ENCODE measurements at places on chromosomes 4 and X.
A peak's percentile ranks its signal among the peaks of the same experiment; 100 is the strongest.

GRCh38 chrX:63275127-63275526 is 76.0 kb downstream of the SPIN4 start:
- peak; percentile 19 for DNase-seq

- DNase-seq: no peak
Observed at GRCh38 chrX:9842541-9842940, 56.3 kb downstream of the SHROOM2 start.

DNA sequence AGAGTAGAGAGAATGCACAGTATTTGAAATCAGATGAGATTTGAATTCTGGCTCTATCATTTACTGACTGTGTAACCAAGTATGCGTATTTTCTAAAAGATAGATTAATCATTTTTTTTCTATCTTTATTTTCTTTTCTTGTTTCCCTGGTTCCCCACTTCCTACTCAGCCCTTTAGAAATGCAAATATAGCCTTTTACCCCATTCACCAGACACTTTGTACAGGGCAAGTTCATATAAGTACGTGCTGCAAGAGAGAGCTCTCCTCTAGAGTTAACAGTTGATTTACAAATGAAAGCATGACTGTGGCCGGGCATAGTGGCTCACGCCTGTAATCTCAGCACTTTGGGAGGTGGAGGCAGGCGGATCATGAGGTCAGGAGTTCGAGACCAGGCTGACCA is 17.8 kb upstream of the TDO2 start:
- DNase-seq: no peak

DNA sequence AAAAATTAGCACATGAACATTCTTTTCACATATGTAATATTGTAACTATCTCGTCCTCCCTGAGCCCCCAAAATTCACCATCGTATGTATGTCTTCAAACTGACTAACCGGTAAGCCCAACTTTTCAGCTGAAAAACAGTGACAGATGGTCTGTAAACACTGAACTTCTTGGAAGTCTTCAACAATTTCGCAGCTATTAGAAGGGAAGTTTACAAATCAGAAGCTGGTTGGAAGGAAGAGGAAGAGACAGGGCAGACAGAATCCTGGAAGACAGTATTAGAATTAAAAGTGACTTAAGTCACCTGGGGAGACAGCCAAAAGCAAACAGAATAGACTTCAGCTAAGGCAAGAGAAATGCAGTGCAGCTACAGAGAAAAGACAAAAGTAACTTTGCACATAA is 858.4 kb downstream of the ADGRL3 start:
- no peak for DNase-seq

DNA sequence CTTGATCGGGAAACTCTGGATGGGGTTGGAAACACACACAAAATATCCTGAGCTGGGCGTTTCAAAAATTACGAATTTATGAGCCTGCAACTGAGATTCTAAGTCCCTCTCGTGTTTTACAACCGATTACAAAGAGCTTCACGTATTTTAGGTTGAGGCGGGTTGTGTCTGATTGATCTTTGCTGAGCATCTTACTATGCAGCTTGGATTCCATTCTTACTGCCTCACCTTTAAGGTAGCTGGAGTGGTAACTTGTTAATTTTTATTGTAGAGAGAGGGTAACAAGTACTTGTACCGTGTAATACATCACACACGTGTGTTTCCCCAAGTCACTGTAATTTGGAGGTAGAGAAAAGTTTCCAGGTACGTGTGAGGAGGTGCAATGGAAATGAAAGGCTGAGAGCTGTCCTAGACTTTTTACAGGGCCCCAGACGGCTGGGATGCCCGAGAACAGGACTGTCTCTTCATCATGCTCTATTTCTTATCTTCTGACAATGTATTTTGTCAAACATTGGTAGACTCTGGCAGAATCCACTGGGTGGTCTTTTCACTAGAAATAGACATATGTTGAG is 97.8 kb upstream of the TENM3 start:
- DNase-seq: no peak

GRCh38 chrX:129785160-129785947 is 5.6 kb downstream of the SASH3 start:
- DNase-seq: no peak

- DNase-seq: no peak
Observed at GRCh38 chr4:2368746-2369437, 49.6 kb downstream of the ZFYVE28 start.

GRCh38 chr4:3384391-3384770 is 57.4 kb upstream of the HGFAC start:
- no peak for DNase-seq

DNA sequence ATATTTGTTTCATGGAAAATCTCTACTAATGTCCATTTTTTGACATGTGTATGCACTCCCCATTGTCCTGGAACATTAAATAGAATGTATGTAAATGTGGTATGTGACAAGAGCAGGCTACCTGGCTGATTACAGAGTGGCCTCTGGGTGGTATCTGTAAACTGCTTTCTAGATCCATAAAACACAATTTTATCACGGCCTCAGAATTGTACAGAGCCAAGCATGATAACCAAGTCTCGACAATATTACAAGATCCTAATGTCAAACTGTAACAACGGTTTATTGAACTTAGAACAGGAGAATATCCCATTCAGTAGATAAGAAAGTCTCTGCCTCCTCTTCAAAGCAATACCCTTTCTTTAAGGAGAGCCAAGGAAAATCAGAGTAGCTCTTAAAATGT is 212.4 kb downstream of the PCDH7 start:
- no peak for DNase-seq

DNA sequence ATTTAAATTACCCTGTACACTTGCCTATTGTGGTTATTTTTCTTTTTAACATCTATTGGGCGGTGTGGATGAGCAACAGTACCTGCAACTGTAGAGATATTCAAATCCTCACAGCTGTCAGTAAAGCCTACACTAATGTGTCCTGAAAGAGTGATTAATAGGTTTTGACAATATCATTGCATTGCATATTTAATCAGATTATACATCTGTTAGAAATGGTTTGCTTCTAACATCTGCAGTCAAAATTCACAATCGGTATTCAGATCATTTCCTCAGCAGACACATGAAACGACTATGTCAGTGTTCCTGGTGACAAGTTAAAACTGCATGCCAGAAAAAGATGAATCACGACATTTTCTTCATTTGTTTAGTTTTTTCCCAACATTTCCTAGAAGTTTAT is 254.6 kb upstream of the EPHA5 start:
- DNase-seq: peak; percentile 8

GRCh38 chrX:5236096-5236495 is 992.6 kb downstream of the NLGN4X start:
- peak; percentile 2 for DNase-seq

- peak; percentile 39 for DNase-seq
Observed at GRCh38 chr4:95141361-95141760, 383.6 kb downstream of the BMPR1B start.

GRCh38 chrX:8731559-8732395 is at the start of gene ANOS1:
Gene ANOS1, minus strand, starts transcription at chrX:8732137. Its CDS starts 101 bp downstream, at chrX:8732036.
- DNase-seq: peak; percentile 68

- no peak for DNase-seq
Observed at GRCh38 chr4:176475067-176475466, 155.3 kb downstream of the SPCS3 start.

GRCh38 chr4:185874516-185875230 is 62.7 kb upstream of the SORBS2 start:
- DNase-seq: peak; percentile 76

- no peak for DNase-seq
Observed at GRCh38 chr4:175325230-175325629, 407.1 kb downstream of the ADAM29 start.

DNA sequence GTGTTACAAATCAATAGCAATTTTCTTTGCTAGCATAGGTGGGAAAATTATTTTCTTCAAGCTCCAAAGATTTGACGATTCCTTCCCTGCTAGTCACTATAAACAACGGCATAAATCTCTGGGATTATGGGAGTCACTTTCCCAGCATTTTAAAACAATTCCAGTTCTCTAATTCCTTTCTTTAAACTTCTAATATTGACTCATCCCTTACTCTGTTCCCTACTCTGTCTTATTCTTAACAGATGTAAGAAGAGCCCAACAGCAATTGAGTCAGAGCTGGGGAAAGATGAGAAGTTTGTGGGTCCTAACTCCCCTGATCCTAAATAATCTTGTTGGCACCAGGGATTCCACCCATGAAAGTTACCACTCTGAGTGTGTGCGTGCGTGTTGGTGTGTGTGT is 47.4 kb upstream of the IL21 start:
- peak; percentile 84 for DNase-seq

- peak; percentile 23 for DNase-seq
Observed at GRCh38 chrX:54248309-54248708, 65.3 kb upstream of the FAM120C start.

- no peak for DNase-seq
Observed at GRCh38 chrX:6053141-6053540, 175.5 kb downstream of the NLGN4X start.

DNA sequence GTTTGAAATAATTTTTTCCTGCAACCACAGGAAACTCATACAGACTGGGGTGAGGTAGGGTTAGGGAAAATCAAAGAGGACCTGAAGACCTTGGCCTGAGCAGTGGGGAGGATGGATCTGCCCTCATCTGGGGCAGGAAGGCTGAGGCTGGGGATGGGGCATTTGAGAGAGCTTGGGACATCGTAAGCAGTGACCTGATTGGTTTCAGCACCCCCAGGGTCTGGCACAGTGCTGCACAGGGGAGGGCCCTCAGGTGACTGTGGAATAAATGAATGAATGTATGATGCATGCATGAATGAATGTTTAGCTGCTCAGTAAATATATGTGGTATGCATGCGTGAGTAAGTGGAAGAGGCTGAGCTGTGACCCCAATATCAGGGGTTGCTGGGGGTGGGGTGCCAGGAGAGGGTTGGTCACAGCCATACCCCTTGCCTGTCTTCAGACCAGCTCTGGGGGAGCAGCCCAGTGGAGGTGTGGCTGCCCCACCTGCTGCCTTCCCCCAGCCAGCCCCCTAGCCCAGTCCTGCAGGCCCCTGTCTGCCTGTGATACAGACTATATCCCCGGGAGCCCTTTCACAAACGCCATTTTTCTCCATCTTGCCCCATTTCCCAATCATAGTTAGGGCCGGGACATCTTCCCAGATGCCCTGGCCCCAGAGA is 11.0 kb upstream of the TNIP2 start:
- no peak for DNase-seq

DNA sequence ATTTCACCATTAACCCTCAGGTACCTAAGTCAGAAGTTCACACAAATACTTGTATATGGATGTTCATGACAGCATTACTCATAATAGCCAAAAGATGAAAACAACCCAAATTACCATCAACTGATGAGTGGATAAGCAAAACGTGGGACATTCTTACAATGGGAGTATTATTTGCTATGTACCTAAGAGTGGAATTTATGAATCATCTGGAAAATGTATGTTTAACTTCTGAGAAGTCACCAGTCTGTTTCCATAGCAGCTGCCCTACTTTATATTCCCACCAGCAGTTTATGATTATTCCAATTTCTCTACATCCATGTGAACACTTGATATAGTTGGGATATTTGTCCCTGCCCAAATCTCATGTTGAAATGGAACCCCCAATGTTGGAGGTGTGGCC is 1478.9 kb downstream of the PCDH19 start:
- DNase-seq: no peak

GRCh38 chrX:38806875-38807621 is 5.8 kb downstream of the MID1IP1 start:
- no peak for DNase-seq

- no peak for DNase-seq
Observed at GRCh38 chrX:15663439-15663838, 1.2 kb downstream of the CLTRN start.

DNA sequence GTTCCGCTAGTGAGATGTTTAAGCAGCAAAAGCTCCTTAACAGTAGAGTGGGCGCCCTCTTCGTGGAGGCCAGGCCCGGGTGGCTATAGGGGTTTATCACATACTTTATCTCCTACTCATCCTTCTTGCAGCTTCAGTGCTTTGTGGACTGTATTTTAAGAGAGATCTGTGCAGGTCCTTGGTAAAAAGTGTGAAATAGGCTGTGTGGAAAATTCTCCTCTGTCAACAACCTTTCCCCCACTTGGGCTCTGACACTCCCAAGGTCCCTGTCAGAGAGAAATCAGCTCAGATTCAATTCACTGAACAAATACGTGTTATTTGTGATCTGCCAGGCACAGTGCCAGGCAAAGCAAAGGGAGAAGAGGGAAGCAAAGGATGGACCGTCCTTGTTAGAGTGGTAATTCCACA is 214.3 kb upstream of the PPARGC1A start:
- DNase-seq: peak; percentile 51

GRCh38 chr4:80183250-80184052 is 13.9 kb upstream of the PRDM8 start:
- no peak for DNase-seq

DNA sequence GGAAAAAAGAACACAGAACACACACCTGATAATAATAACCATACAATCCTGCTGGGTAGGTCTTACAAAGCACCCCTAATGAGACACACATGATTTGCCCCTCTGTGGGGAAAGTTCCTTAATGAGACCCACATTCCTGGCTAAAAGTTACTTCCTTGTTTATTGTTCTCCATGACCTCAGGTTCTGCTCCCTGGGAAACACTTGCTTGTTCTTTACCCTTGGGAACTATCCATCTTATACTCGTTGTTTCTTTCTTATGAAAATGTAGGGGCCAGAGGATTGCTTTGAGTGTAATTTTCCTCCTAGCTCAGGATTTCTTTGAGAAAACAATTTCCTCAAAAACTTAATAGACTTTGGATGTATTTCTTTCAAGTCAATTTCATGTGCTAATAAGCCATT is 52.1 kb upstream of the PCDH10 start:
- DNase-seq: no peak

GRCh38 chr4:20696815-20697214 is 3.4 kb upstream of the PACRGL start:
- no peak for DNase-seq

GRCh38 chr4:158131027-158131426 is 41.8 kb downstream of the GASK1B start:
- DNase-seq: no peak

- DNase-seq: no peak
Observed at GRCh38 chr4:145281951-145282350, 101.6 kb upstream of the OTUD4 start.

GRCh38 chr4:36196145-36196913 is 48.0 kb downstream of the ARAP2 start:
- no peak for DNase-seq

- peak; percentile 38 for DNase-seq
Observed at GRCh38 chrX:48971249-48972219, at the start of gene KCND1. Gene KCND1, minus strand, starts transcription at chrX:48971844. Its CDS starts 1,573 bp downstream, at chrX:48970271.

DNA sequence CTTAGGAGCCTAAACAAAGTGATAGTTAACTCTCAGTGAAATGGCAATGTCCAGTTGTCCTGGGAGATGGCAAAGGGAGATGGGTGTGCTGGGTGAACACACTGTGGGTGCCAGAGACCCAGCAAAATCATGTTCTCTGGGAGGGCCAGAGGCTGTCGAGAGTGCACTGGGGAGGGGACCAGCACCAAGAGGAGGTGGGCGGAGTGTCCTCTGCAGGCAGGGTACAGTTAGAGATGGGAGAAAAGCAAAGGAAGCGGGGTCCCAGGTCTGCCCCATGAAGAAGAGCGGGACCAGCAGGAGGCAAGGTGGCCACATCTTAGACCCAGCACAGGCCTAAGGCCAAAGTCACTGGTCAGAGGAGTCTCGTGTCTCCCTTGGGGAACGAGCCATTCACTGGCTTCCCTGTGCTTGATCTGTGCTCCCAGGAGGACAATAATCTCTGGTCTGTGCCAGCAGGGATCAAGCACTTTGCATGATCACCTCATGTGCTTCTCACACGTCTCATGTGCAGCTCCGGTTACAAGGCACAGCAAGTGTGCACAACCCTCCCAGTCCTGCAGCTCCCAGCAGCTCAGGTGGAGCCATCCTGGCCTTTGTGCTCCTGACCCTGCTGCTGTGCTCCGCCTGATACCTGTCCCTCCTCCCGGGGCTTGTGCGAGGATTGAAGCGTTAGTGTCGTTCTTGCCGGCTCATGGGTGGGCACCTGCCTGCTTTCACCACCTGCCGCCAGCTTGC is 100.9 kb downstream of the FAM53A start:
- no peak for DNase-seq

GRCh38 chr4:142248946-142249345 is 597.2 kb downstream of the INPP4B start:
- DNase-seq: peak; percentile 75

All from fibroblast of skin of back (primary cell).